ENCODE measurements at places on chromosomes 6 and 20.

DNA sequence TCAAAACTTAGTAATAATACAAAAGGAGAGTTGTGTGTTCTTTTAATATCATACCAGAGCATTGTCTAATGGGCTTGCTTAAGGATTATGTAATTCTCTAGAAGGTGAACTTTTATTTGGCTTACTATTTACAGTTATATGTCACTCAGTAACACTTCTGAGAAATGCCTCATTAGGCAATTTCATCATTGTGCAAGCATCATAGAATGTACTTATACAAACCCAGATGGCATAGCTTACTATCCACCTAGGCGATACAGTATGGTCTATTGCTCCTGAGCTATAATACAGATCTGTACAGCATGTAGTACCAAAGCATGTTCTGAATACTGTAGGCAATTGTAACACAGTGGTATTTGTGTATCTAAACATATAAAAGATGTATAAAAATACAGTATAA is 340.1 kb downstream of the PHF3 start:
- no peak for DNase-seq

DNA sequence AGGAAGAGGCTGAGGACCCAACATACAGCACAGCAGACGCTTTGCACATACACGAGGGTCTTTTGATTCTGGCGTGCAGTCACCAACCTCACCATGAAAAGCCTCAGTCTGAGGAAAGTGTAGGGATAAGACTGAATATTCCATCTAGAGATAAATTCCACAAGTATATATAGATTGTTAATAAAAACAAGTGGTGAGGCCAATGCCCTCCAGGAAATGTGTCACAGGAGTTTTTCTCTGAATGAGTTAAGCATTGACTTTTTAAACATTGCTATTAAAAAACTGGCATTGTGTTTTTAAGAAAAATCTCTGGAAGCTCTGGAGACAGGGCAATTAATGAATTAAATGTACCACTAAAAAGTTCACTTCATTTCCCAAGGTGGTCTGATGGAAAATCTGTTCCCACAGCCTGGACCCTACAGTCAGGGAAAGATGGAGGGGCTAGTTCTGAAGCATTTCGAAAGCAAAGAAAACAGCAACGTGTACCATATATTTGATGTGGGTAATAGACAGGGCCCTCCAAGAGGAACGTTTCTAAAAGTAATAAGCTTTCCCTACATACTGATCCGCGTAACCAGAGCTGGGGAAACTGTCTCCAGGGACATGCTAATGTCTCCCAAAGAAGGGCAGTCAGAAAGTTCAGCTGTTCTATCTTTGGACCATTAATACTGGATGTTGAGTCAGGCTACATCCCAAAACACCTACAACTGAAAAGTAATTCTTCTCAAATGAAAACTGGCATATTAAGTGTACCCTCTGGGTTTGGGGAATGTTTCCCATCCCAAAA is 301.1 kb downstream of the FOXC1 start:
- DNase-seq, result peak; percentile 11

GRCh38 chr6:116012471-116012949 is 48.2 kb downstream of the FRK start:
- peak; percentile 60 for DNase-seq

- DNase-seq, result peak; percentile 7
These were observed 646.6 kb downstream of the HACE1 start for GRCh38 chr6:104212977-104213668.

DNA sequence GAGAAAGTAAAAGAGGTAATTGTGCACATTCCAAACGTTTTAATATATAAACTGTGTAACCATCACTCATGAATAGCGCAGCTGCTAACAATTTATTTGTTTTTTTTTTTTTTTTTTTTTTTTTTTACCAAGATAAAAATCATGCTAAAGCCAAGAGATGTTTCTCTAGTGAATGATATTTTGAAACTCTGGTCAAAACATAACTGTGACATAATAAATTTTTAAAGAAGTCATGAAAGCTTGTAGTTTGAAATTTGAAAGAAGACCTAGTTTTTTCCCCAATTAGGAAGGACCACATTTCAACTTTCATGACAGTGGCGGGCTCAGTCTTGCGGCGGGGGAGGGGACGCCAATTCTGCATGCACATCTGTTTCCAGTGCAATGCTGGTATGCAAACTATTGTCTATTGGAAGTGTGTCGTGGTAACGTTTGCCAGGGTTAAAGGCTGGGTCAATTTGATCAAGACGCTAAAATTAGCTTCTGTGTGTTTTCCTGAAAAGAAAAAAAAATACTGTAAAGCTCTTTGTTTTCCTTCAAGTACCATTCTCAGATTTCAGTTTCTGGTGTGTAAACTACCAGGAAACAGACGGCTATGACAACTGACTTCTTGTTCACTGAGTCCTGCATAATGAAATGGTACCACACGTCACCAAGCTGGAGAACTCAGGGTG is 211.9 kb downstream of the FOXC1 start:
- peak; percentile 49 for DNase-seq

DNA sequence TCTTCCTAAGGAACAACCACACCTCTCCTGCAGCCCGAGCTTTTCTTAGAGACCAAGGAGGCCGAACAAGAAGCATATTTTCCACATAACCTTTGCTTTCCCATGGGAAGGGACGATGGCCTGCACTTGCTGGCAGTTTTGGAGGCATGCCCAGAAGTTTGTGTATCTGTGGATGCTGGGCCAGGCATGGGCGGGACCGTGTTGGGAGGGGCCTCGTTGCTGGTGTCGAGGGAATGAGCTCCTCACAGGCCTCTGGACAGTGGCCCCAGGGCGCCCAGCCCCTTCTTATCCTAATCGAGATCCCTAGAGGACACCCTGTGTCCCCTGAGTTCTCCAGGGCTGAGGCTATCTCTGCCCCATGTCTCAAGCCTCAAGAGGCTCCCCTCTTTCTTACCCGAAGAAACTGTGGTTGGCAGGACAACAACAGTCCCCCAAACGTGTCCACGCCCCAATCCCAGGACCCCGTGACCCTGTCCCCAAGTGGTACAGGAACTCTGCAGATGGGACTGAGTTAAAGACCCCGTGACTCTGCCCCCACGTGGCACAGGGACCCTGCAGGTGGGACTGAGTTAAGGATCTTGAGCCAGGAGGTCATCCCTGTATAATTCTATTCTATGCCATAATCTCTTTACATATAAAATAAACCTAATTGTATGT is 99.5 kb upstream of the BHLHE23 start:
- DNase-seq, result no peak

- no peak for DNase-seq
These were observed 186.2 kb downstream of the GPX5 start for GRCh38 chr6:28711788-28712341.

GRCh38 chr6:75156186-75156878 is 49.5 kb downstream of the COL12A1 start:
- no peak for DNase-seq

Data from choroid plexus epithelial cell (primary cell).